ENCODE measurements at places on chromosomes 7 and 10. TPM values are rescaled to one million over a fixed set of nuclear protein-coding genes. Genes with fewer than 3 reads are reported as not detected.

DNA sequence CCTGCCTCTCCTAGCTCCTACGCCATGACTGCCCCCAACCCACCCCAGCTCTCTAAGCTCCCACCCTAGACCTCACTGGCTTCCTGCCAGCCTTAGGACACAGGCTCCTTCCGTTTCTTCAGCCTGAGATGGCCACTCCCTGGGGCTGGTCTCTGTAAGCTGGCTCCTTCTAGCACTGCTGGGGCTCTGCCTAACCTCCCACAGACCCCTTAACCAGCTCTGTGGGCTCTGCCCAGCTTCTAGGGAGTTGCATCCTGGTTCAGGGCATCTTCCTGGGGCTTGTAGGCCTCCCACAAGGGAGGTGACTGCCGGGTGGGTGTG is 478.6 kb upstream of the KLF6 start:
- H3K27ac ChIP-seq: no peak overlapping the region
- peaks cover 2% of the 10 kb centered on the region for H3K27me3 ChIP-seq
- no peak overlapping the region for H3K4me3 ChIP-seq

- H3K27me3 ChIP-seq: peaks cover 2% of the 10 kb centered on the region
- H3K27ac ChIP-seq: no peak overlapping the region
- H3K4me1 ChIP-seq: no peaks in the 10 kb centered on the region
Observed at GRCh38 chr10:94042001-94042833, 48.5 kb downstream of the PLCE1 start.

ENO4 gene
- polyA plus RNA-seq: not detected

DNA sequence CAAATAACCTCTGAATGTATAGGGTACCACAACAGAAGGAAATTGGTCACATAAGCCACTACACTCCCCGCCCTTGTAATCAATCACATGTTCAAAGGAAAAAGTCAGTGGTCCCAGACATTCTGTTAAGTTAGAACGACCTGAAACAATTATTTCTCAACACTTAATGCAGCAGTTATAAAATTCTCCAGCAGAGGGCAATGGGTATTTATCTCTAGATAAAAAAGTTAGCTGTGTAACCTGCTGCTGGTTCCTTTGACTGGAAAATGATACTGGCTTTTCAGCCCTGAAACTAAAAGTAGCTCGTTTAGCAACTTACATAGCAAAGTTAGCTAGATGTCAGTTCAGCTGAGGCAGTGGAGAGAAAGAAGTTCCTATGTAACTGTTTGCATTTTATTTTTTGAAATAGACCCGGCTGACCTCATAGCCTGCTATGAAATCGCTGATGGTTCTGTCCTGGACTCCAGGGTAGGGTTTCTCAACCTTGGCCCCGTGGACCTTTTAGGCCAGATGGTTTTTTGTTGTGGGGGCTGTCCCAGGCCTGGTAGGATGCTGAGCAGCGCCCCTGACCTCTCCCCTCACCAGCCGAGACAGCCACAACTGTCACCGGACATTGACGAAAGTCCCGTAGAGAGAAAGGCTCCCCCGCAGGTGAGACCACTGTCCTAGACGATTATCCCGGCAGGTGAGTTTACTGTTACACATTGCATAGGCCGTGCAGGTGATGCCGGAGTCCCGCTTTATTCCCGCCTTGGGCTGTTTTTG is 40.2 kb upstream of the PROSER2 start:
- peaks cover 7% of the 10 kb centered on the region for H3K27me3 ChIP-seq
- H3K4me1 ChIP-seq: no peaks in the 10 kb centered on the region
- peak; percentile 15 for DNase-seq
- no peak overlapping the region for H3K27ac ChIP-seq

GRCh38 chr10:132460071-132460470 is 63.1 kb downstream of the PWWP2B start:
- no peaks in the 10 kb centered on the region for H3K27me3 ChIP-seq
- H3K4me3 ChIP-seq: no peak overlapping the region
- no peak overlapping the region for H3K27ac ChIP-seq
- H3K36me3 ChIP-seq: no peaks in the 10 kb centered on the region
- no peaks in the 10 kb centered on the region for H3K4me1 ChIP-seq

- H3K27me3 ChIP-seq: no peaks in the 10 kb centered on the region
- H3K36me3 ChIP-seq: no peaks in the 10 kb centered on the region
- peaks cover 50% of the 10 kb centered on the region for H3K4me1 ChIP-seq
- DNase-seq: no peak
Observed at GRCh38 chr10:35501923-35502322, 103.2 kb upstream of the GJD4 start.

GRCh38 chr10:26870766-26871165 is 10.0 kb upstream of the ABI1 start:
- peaks cover 7% of the 10 kb centered on the region for H3K36me3 ChIP-seq
- H3K4me3 ChIP-seq: no peak overlapping the region
- DNase-seq: no peak
- H3K27ac ChIP-seq: no peak overlapping the region
- peaks cover 8% of the 10 kb centered on the region for H3K27me3 ChIP-seq
- no peaks in the 10 kb centered on the region for H3K4me1 ChIP-seq

GRCh38 chr7:133139350-133139749 is 57.5 kb upstream of the CHCHD3 start:
- H3K27me3 ChIP-seq: peaks cover 9% of the 10 kb centered on the region
- no peak for DNase-seq
- H3K27ac ChIP-seq: no peak overlapping the region
- H3K4me3 ChIP-seq: no peak overlapping the region
- no peaks in the 10 kb centered on the region for H3K36me3 ChIP-seq

DNA sequence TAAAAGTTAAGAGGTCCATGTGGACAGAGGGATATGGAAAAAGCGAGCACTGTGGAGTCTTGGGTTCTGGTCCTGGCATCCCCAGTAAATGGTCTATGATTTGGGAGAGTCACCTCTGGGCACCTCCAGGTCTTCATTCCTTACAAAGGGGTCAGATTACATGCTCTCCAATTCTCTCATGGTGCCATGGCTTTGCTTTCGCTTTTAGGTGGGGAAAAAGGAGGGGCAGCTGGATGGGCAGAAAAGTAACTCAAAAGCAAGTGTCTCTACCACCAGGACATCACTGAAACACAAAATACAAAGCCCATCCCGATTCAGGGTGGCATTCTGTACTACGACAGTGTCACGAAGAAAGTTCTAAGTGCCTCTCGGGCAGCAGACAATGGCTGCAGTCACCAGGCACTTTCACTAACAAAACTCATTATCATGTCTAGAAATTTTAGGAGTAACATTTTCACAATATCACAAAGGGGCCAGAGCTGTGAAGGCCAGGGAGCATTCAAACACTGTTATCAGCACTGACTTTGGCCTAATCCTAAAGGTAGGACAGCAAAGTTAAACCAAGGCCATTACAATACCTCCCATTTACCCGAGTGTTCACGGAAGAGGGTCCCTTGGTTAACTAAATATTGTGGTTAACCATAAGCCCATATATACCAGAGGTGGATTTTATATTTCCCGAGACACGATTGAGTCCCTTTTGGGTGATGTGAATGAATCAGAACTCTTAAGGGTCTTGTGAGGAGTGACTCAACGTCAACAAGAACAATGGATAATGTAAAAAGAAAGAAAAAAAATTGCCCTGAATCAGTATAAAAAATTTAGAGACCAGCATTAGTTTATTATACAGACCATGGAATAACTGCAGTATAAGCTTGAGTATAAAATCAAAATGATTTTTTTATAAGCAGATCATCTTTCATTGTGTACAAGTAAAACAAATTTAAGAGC is 2.5 kb downstream of the PSAP start:
- DNase-seq: no peak
- H3K4me1 ChIP-seq: peaks cover 76% of the 10 kb centered on the region
- peak overlapping the region; percentile 56 for H3K27ac ChIP-seq

DNA sequence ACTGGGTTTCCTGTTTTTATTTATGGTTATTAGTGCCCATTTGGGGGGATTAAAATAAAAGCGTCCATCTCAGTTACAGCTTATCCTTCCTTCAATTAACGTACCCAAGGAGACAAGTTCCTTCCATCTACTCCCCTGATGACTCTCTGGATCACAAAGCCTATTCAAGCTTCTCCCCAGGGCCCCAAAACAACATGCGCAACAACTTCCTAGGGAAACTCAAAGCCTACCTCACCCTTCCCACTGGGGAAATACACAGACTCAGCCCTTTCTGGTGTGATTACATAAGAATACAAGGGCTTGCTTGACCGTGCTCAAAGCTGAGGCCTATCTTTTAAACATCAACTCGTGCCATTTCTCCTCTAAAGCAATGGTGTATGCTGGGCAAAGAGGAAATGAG is 112.4 kb downstream of the CDK6 start:
- no peaks in the 10 kb centered on the region for H3K27me3 ChIP-seq
- no peak overlapping the region for H3K27ac ChIP-seq
- DNase-seq: no peak
- peaks cover 7% of the 10 kb centered on the region for H3K4me1 ChIP-seq
- no peaks in the 10 kb centered on the region for H3K36me3 ChIP-seq
- no peak overlapping the region for H3K4me3 ChIP-seq
